ENCODE measurements at places on chromosomes 11 and 22.

DNA sequence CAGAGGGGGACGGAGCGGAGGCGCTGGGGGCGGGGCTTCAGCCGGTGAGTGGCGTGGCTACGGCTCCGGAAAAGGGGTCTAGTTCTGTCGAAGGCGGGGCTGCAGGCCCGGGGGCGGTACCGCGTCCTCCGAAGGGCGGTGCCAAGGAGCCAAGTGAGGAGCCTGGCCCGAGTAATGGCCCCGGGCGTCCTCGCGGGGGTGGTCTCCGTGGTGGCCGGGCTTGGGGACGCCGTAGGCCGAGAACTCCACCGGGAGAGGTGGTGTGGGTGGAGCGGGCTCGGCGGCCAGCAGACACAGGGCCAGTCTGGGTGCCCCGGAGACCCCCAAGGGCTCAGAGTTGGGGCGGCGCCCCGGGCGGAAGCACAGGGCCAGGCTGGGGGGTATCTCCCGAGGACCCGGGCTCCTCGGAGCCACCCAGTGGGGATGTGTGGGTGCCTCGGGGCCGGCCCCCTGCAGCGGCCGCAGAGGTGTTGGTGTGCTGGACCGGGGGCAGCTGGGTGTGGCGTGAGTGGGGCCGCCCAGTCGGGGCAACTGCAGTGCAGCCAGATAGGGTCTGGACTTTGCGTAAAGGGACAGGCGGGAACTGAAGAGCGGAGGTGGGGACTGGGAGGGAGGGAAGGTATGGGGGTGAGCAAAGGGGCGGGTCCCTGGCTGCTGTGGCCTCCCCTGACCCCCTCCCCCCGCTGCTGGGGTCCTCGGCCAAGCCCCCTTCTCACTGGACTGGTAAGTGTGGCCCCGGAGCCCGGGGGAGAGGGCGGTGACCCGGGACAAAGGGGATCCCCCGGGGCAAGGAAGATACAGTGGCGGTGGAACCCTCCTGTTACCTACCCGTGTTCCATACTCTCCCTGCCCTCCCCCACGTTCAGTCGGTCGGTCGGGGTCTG is 838 bp downstream of the FKBP2 start:
- DNase-seq = peak; percentile 99

- no peak for DNase-seq
Observed at GRCh38 chr11:62680825-62681240, 2.0 kb upstream of the UBXN1 start.

DNA sequence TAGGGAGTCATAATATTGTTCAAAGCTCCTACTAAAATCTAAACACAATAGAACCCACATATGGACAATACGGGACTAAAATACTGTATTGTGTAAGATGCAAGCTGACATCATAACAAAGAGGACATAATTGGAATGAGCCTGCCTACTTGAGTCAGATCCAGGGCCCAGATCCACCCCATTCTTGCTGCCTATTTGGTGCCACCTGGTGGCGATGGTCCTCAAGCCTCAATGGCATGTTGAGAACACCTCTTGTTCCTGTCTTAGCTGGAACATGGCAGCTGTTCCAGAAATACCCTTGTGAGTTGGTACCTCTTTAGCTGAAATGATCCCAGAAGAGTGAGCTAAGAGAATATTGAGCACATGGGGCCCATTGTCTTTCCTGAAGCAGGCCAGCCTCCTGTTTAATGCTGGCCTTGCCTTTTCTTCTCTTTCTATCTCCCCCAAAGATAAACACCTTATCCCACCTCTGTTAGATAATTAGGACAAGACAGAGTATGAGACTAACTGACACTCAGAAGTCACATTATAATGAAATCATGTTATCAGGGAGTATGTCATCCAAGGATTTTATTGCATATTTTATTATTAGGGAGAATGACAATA is 680.9 kb upstream of the ANO5 start:
- no peak for DNase-seq

- no peak for DNase-seq
Observed at GRCh38 chr11:110379261-110379660, 50.5 kb upstream of the FDX1 start.
